NCI-H1436 treated with DMSO at 0.1 percent for 48 hours (cell line): ENCODE measurements at places on chromosomes 1 and 21.

- DNase-seq, result no peak
Measured at GRCh38 chr1:29984166-29984861, 739.1 kb downstream of the MATN1 start.

- DNase-seq, result no peak
Measured at GRCh38 chr1:51559064-51559500, 40.0 kb upstream of the EPS15 start.

DNA sequence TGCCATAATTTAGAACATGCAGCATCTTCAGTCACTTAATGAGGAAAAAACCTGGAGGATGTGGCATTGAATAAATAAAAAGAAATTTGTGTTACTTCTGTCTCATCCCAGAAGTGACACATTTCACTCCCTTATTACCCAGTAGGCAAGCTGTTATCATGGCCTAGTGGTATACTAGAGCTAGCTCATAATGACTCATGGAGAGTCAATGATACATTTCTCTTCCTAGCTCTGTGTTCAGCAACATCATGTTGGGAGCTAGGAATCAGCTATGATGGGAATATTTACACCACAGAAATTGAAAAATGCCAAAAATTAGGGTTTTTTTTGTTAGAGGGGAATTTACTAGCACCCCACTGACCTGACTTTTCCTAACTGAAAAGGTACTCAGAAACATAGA lies 182.7 kb downstream of the HMCN1 start:
- DNase-seq, result no peak

DNA sequence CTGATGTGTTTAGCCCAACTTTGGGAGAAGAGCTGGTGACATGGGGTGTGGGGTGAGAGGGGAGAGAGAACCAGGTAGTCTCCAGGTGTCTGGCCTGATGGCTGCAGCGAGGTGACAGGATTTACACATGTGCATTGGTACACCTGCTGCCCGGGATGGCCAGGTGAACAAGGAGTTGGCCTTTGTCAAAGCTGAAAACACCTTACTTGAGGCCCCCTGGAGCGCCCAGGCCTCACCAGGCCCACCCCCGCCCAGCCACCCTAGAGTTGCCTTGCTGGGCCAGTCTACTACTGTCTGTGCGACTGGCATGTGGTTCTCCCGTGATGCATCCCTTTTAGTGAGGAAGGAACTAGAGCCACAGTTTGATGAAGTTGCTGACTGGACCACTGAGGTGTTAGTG lies 90.5 kb downstream of the ADARB1 start:
- no peak for DNase-seq

- DNase-seq, result no peak
Measured at GRCh38 chr21:35674895-35675470, 385.3 kb downstream of the SETD4 start.

DNA sequence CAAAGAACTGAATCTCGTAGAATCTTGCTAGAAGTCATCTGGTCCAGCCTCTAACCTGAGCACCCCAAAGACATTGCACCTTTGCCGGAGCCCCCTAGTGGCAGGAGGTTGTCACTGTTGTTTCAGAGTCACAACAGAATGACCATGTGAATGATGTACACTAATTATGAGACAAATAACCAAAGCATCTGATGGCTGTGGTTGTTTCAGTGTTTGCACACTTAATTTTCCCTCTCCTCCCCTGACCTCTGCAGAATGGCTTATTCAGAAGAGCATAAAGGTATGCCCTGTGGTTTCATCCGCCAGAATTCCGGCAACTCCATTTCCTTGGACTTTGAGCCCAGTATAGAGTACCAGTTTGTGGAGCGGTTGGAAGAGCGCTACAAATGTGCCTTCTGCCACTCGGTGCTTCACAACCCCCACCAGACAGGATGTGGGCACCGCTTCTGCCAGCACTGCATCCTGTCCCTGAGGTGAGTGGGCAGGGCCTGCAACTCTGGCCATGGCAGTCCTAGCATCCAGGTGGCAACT lies 26.4 kb downstream of the TRAF5 start:
- DNase-seq, result no peak

- no peak for DNase-seq
Measured at GRCh38 chr1:54709547-54710292, 5.9 kb upstream of the TTC4 start.

GRCh38 chr1:67556297-67556900 lies 126.2 kb upstream of the SERBP1 start:
- DNase-seq, result no peak

- no peak for DNase-seq
Measured at GRCh38 chr1:45187725-45188124, 18.7 kb downstream of the ZSWIM5 start.
